ENCODE measurements at places on chromosomes 12 and 14.

- DNase-seq, result no peak
These were observed 214.0 kb downstream of the RGS6 start for GRCh38 chr14:72146241-72146640.

GRCh38 chr14:104865631-104866441, 768 bp downstream of the CEP170B start:
- peak; percentile 17 for DNase-seq

DNA sequence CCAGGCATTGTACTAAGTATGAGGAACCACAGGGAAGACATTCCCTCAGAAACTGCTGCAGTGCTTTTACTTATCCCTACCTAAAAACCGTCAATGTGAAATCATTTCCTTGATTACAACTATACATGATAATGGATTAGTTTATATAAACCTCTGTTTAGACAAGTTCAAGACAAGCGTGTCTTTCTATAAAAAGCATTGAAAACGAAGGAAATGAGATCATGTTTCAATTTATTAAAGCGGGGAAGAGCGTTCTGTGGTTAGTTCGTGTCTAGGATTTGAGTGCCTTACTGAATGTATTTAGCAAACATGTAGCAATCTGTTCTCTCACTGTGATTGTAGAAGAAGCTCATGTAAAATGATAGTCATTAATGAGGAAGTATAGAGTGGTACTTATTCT, 37.5 kb downstream of the GALC start:
- DNase-seq, result no peak

DNA sequence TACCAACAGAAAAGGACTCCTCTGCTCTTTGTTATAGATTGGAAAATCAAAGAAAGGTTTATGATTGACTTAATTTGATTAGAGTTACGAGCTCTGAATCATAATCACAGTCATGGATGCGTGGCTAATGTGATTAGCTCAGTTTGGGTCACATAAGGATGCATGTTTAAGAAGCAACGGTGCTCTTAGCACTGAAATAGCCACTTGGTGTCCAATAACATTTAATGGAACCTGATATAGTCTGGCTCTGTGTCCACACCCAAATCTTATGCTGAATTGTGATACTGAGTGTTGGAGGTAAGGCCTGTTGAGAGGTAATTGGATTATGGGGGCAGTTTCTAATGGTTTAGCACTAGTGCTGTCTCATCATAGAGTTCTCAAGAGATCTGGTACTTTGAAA, 501.6 kb downstream of the SLC6A15 start:
- no peak for DNase-seq

DNA sequence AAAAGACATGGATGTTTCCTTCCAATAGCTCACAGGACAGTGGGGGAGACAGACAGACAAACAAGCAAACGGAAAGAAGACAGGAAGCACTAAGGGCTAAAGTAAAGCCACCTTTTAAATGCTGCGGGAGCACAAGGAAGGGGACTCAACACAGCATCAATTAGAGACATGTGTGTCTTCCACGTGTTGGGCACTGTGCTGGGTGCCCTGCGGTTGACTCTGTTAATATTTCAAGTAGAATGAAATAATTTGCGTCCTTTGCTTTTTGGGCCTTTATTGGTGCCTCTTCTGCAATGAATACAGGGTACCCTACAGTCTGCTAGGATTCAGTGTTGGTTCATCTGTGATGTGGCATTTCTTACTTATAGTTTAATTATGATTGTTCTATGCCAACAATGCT, 90.9 kb upstream of the CPM start:
- no peak for DNase-seq

DNA sequence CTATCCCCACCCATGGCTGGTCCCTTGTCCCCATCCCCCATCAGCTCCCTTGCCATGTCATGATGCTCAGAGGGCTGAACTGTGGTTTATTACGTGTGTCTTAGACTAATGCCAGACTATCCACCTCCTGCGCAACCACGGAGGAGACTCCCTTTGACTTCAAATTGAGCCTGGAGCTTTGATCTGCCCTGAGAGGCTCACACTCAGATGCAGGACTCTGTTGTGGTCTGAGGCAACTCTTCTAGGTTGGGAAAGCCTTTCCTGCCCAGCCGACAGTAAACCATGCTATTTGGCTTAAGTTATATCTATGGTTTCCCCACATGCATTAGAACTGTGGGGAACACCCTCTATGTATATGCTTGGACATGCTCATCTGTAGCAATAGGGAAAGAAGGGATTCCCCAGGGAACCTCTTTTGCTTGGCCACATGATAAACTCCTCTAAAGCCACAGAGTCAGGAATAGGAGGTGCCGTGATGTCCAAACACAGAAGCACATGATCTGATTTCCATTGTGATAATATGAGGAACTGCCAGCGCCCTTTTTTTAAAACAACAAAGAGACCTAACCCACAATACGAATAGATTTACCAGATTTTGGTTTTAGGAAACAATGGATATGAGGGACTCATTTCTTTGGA, 11.1 kb upstream of the LGALS3 start:
- no peak for DNase-seq

- DNase-seq, result no peak
These were observed 30.7 kb downstream of the FBRSL1 start for GRCh38 chr12:132520421-132521199.

- DNase-seq, result no peak
These were observed 6.5 kb downstream of the NECAP1 start for GRCh38 chr12:8088574-8088973.

GRCh38 chr12:32248441-32249140, 141.9 kb downstream of the BICD1 start:
- peak; percentile 24 for DNase-seq

DNA sequence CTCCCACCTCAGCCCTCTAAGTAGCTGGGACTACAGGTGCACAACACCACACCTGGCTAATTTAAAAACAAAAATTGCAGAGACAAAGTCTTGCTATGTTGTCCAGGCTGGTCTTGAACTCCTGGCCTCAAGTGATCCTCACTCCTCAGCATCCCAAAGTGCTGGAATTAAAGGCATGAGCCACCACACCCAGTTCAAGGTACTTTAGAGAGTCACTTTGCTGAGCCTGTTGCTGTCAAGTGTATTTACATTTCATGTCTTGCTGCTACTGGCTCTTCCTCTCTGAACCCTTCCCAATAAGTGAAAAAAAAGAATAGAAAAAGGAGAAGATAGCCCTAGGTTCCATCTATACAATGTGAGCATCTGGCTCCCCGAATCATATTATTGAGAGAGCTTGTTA, 38.4 kb downstream of the SLCO1A2 start:
- no peak for DNase-seq

GRCh38 chr12:66438601-66439000, 136.3 kb downstream of the HELB start:
- no peak for DNase-seq

- no peak for DNase-seq
These were observed 360.4 kb upstream of the MDGA2 start for GRCh38 chr14:48035836-48036235.

DNA sequence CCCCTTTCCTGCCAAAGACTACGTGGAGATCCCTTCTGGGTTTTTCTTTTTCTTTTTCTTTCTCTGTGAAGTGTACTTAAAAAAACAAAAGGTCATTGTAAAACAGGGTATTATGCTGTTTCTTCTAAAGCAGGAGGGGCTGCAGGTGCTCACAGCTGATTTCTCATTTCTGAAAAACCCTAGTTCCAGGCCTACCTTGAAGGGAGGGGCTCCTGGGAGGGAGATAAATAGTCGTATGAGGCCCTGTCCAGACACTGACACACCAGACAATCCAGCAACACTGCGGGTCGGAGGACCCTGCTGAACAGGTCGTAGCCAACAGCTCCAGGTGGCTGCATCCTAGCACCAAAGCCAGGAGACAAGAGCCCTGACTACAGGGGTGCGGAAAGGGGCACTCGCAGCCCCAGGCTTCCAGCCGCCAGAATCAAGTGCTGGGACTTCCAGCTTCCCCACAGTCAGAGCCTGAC, 41.1 kb downstream of the PSMA6 start:
- no peak for DNase-seq

DNA sequence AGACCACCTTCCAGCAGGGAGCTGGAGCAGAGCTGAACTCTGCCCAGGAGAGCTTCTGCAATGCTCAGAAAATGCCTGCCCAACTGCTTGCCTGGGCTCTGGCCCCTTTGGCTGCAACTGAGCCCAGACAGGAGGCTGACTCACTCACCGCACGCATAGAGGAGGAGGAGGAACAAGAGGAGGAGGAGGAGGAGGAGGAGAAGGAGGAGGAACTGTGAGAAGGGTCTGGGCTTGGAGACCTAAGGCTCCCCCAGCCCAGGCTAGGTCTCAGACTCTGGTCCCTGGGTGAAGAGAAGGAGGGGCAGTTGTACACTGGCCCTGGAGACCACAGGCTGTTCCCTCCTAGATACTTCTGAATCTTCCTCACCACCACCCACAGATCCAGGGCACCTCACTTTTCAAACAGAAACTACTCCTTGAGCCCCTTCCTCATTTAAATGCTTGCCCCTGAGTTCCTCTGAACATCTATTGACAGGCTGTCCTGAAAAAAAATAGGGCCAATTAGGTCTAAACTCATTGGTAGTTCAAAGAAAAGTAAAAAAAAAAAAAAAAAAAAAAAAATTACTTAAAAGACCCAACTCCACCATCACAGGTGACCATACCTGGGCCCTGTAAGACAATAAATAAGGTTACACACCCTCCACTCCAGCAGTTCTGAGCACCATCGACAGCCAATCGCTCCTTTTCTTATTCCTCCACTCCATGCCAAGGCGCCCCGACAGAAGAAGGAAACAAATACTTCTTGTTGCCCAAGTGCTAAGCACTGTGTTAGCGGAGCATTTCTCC, 674 bp downstream of the VDR start:
- DNase-seq, result peak; percentile 48

DNA sequence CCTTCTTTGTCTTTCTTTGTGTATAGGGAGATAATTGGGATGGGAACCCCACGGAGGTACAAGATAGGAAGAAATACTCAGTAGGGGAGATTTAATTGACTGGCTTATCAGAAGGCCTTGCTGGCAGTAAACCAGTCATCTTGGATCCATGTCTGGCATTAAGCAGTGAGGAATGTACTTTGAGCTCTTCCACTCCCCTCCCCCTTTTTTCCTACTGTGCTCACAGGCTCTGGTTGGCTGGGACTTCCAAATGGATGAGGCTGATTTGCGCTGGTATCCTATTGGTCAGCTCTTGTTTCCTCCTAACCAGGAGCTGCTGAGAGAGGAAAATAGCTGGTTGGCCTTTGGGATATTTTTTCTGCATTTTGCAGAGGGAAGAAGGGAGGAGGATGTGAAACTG, 24.7 kb downstream of the NGDN start:
- DNase-seq, result no peak

GRCh38 chr12:63899396-63899795, 54.9 kb downstream of the SRGAP1 start:
- DNase-seq, result no peak

DNA sequence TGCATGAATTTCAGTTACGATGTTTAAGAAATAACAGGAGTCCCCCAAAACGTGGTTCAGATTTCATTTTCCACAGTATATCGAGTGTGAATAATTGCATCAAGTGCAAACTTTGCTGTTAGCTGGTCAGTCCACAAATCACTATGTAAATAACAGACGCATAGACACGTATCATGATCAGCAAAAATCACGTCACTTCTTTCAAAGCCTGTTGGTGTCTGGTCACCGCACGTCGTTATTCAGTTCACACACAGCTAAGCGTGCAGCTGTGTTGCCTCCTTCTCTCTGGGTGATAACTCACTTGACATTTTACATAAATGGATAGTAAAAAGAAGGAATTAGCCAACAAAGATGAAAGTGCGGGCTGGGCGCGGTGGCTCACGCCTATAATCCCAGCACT, 126.8 kb upstream of the MED13L start:
- DNase-seq, result no peak

DNA sequence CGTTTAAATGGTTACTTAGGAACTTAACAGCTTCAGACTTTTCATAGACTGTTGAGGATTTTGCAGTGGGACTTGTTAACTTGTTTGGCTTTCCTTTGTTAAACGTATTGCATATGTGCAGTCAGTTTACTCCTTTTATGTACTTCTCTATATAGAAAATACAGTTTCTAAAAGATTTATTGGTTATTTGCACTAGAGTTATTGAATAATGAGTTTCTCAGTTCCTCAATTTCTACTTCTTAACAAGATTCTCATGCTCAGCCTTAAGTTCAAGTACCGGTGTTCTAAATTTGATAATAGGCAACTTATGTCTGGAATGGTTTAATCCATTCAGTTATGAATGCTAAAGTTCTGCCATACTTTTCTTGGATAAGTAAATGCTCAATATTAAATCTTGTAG, 919 bp downstream of the PSMA3 start:
- DNase-seq, result no peak

DNA sequence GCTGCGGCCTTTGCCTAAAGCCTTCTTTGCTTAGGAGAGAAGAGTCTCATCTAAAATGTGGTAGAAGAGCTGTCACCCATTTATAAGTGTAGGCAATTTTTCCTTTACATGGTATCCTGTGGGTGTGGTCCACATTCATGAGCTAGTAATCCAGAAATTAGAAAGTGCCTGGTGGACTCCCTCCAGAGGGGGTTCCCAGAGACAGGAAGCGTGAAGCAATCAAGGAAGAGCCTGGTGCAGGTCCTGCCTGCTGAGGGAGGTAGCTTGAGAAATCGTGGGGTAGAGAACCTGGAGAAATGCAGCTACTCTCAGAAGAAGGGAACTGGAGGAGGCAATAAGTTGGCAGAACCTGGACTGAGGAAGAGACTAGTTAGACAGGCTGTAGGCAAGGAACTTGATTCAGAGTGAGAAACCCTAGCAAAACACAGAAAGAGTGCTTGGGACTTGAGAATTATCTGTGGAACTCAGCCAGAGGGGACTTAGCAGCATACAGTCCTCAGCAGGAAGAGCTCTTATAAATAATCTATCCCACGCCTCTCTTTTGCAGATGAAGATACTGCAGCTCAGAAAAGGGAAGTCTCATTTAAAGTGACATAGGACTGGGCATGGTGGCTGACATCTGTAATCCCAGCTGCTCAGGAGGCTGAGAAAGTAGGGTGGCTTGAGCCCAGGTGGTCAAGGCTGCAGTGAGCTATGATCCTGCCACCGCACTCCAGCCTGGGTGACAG, 182.4 kb upstream of the CCND2 start:
- DNase-seq, result no peak

DNA sequence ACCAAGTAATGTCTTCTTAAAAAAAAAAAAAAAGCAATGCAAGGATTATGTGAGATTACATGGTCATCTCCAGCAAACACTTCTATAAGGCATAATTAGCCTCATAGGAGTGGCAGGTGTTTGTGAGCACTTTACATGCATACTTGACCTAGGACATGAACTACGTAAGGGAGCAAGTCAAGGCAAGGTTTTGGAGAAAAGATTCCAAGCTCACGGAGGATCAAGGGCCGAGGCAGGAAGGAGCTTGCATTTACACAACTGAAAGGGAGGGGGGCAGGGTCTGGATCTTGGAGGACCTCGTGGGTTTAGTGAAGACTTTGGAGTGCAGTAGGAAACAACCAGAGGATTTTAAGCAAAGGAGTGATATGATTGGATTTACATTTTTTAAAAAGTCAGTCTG, 112.5 kb downstream of the CCER1 start:
- no peak for DNase-seq

DNA sequence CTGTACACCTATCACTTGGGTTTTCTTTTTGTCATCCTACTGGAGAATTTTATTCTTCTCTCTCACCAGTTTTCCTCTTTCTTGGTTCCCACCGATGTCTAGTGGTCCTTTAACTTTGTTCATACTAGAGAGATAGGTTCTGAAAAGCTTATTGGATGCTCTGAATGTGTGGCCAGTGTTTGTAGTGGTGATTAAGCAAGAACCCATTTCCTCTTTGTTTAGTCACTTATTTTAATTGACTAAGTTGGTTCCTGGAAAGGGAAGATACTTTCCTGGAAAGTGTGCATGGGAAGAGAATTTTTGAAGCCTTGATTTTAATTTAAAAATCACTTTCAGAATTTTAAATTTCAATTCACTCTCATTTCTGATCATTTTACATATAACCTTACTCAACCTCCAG, 127.2 kb downstream of the OTOGL start:
- DNase-seq, result no peak

- DNase-seq, result no peak
These were observed 26.2 kb upstream of the CKAP4 start for GRCh38 chr12:106274012-106274411.
